ENCODE measurements at places on chromosomes 5 and 9.

GRCh38 chr9:108756746-108757490, 98.9 kb downstream of the ACTL7B start:
- DNase-seq: no peak

DNA sequence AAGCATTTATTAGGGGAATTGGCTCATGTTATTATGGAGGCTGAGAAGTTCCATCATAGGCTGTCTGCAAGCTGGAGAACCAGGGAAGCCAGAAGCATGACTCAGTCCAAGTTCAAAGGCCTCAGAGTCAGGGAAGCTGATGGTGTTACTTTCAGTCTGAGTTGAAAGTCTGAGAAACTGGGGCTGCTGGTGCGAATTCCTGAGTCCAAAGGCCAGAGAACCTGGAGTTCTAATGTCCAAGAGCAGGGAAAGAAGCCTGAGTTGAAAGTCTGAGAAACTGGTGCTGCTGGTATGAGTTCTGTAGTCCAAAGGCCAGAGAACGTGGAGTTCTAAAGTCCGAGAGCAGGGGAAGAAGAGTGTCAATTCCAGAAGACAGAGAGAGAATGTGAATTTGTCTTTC, 641.1 kb downstream of the ISL1 start:
- DNase-seq: no peak

GRCh38 chr5:146699664-146700418, 178.7 kb downstream of the PPP2R2B start:
- DNase-seq: no peak

DNA sequence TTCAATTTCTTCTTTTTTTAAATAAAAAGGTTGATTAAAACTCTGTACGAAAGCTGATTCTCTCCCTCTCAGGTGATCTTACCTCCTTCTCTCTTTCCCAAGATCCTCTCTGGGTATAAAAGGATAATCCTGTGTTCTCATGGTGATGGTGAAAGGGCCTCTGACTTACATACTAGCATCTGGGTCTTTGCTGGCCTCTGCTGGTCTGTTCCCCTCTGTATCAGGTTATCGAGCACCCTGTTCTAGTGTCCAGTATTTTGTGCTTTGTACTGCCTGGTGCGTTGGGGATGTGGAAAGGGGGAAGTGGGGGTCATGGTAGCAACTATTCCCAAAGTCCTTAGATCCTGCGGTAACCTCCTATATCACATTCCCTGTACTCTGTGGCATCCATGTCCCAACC, 328.9 kb downstream of the NR2F1-AS1 start:
- peak; percentile 2 for DNase-seq

- DNase-seq: no peak
These were observed 48.1 kb downstream of the ZNF622 start for GRCh38 chr5:16417398-16418074.

DNA sequence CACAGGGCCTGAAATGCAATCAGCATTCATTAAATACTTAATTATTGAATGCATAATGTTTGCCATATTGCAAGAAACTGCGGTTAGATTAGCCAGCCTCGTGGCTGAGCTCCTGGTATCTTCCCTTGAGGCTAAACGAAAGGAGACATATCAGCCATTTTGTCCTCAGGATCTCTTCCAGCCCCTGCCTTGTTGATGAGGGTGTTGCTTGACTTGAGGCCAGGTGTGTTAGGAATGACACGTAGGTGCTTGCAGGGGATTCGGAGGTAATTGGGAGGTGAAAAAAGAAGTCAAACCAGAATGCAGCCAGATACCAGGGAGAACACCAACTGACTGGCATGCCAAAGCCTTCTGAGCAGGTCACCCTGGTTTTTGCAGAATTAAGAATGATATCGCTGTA, 12.5 kb downstream of the SH3RF2 start:
- DNase-seq: peak; percentile 14

DNA sequence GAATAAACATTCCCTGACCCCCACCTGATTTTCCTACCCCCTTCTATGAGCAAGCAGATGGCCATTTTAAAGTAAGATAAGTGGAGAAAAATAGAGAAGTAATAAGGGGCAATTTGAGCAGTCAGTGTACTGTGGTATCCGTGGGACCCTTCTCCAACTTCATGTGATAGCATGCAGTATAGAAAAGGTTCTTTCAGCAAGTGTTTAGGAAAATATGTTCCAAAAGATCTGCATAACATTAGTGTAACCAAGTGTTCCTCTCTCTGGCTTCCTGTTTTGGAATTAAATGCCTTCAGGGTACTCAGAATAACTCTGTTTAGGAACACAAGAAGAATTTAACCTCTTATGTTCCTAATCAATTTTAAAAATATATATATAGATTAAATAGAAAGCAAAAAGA, 134.9 kb downstream of the ATG10 start:
- no peak for DNase-seq

GRCh38 chr9:104779334-104779733, 15.4 kb downstream of the NIPSNAP3B start:
- peak; percentile 55 for DNase-seq

GRCh38 chr5:9058666-9059065, 487.2 kb downstream of the SEMA5A start:
- DNase-seq: no peak

DNA sequence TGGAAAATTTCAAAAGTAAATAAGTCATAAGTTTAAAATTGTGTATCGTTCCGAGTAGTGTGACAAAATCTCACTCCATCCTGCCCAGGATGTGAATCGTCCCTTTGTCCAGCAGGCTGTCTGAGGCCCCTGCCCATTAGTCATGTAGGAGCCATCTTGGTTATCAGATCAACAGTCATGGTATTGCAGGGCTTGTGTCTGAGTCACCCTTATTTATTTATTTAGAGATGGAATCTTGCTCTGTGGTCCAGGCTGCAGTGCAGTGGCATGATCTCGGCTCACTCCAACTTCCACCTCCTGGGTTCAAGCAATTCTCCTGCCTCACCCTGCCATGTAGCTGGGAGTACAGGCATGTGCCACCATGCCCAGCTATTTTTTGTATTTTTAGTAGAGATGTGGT, 30.2 kb downstream of the ITGA2 start:
- DNase-seq: no peak

GRCh38 chr9:15289603-15290002, 17.4 kb downstream of the TTC39B start:
- no peak for DNase-seq

- peak; percentile 65 for DNase-seq
These were observed 87.4 kb downstream of the PSD2 start for GRCh38 chr5:139882961-139883539.

DNA sequence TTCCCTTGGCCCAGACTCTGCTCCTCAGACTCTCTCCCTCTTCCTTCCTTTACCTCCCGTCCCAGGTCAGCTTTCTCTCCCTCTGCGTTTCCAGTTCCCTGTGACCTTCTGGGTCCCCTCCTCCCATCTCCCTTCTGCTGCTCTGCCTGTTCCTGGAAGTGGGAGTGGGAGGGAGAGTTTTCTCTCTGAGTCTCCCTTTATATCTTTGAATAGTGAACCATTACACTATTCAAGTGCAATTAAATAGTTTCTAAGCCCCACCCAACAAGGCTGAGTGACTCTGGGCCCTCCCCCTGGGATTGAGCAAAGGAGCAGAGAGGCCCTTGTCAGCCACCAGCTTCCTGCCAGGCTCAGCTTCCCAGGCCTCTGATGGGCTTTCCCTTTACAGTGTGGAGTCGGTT, 34.8 kb downstream of the THBS4 start:
- no peak for DNase-seq

DNA sequence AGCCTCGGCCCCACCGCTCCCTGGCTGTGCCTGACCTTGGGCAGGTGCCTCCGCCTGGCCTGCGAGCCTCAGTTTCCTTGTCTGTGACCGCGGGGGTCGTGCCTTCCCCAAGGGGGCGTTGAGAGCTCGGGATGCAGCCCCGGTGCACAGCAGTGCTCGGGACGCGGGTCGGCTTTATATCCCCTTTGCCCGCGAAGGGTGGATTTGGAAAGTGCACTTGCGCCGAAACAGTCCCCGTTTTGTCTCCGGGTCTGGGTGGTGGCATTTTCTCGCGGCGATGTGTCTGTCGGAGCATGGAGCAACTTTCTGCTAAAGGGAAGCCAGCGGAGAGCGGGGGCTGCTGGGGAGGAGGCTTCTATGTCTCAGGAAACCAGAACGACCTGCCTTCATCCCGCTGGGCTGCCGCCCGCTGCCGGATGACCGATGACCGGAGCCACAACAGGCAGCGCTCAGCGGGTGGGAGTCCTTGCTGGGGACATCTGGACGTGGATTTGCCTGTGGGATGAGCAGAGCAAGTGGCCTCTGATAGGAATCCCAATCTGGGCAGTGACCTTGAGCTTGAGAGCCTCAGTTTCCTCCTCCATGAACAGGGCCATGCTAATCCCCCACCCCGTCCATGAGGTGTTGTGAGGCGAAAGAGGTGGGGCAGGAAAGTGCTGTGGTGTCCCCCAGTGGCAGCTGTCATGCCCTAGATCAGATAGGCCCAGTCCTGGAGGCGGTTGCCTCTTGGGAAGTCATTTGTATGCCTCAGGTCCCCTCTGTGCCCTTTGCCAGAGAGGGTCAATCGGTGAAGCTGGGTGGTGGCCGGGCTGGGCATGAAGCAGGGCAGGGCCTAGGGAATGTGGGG, 651 bp downstream of the HRH2 start:
- no peak for DNase-seq

DNA sequence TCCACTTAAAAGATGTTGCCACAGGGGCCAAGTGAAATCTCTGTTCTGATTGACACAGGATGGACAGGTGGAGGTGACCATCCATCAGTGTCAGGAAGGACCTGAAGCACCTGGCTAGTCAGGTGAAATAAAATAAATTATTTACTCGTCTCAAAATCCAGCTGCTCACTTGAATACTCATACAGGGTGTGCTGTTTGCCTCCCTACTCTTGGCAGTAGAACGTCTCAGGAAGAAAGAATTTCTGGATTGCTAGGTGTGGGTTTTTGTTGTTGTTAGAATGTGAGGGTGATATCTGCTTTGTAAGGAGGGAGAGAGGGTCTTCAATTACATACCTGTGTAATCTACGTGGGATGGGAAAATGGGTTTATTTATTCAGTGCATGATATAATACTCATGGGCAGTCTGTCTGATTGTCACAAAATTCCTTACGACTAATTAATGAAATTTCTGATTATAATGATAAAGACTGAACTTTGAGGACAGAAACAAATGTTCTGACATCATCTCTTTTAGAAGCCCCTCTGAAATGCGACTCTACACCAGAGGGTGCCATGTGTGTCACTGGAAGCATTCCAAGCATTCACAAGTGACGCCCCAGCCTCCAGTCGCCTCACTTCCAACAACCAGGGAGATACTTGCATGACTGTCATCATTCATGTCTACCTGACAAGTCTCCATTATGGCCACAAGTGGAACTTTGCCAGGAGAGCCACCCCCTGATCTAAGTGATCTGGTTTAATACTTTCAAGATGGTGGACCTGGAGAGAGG, 218.4 kb downstream of the GAPVD1 start:
- peak; percentile 73 for DNase-seq

DNA sequence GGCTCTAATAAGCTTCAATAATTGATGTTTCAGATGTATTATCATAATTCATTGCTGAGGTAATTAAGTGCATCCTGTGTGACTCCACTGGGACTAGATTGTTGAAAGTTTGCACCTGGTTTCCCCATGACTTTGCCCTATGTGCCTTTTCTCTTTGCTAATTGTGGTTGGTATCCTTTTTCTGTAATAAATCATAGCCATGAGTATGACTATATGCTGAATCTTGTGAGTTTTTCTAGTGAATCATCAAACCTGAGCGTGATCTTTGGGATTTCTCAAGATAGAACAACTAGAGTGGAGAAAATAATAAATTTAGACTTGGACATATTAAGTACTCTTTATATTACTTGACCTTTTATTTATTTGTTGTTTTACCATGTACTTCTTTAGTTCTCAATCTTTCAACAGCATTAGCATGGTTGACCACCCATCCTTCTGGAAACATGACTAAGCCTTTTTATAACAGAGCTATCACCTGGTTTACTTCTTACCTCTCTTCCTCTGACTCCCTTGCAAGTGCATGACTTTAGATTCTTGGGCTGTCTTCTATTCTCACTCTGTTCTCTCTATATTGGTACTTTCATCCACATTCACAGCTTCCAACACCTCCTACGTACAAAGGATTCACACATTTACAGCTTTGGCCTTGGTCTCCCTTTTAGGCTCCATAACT, 239.6 kb upstream of the TAS2R1 start:
- DNase-seq: no peak

DNA sequence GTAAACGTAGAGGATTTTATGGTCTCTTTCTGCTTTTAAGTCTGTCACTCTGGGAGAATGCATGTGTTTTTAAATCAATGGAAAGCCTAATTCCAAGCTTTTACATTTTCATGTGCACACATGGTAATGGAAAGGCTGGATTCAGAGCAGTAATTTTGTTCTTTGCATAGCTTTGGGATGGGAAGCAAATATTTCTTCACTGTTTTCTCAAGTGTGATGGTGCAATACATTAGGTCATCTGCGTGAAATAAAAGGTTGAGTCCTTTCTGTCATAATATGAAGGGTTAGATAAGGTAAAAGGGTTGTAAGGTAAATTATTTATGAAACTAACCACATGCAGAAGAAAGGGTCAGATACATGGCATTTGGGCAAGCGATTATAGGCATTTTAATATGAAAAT, 88.2 kb upstream of the NR3C1 start:
- DNase-seq: no peak

DNA sequence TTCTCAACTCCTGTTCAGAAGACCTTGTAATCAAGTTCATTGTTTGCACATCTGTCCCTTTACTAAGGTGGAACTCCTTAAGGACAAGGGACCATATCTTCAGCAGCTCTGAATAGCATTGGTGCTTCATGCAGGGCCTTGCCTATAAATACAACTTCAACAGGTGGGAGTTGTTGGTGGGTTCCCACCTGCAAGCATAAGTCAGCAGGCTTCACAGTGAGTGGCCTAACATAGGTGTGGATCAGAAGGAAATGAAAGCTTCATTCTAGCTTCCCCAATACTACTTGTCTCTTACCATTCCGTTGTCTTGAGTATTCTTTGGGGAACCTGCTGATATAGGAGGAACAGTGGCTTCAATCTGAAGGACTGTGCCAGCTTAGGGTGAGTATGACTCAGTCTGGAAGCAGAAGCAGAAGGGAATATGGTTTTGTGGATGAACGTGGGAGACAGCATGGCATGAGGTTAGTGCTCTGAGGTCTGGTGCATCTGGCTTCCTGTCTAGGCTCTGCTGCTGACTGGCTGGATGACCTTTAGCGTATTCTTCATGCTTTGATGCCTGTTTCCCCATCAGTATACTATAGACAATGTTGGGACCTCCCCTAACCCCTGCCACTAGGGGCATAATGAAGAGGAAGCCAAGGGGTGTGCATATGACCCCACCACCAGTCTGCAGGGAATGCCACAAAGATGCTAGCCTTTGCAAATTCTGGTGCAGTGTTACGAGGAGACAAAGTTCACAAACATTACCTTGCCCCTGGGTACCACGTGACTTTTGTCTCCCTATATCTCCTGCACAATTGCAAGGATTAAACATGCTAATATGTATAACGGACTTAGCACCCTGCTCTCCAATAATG, 192.3 kb downstream of the PALM2AKAP2 start:
- DNase-seq: no peak

- no peak for DNase-seq
These were observed 1254.5 kb upstream of the NUDT12 start for GRCh38 chr5:104817127-104817526.

- peak; percentile 11 for DNase-seq
These were observed 18.4 kb downstream of the USP20 start for GRCh38 chr9:129853614-129854013.

GRCh38 chr9:77569335-77569734, 78.8 kb downstream of the GNA14 start:
- peak; percentile 38 for DNase-seq

- no peak for DNase-seq
These were observed 525.1 kb downstream of the TAF11L14 start for GRCh38 chr5:18159331-18159730.

- DNase-seq: peak; percentile 71
These were observed 30.1 kb upstream of the PDE8B start for GRCh38 chr5:77180167-77181081.
